ENCODE measurements at places on chromosomes 6 and 20.
A peak's percentile ranks its signal among the peaks of the same experiment; 100 is the strongest.

- H3K27ac ChIP-seq: peak overlapping the region; percentile 75
- H3K4me1 ChIP-seq: peaks cover 28% of the 10 kb centered on the region
- DNase-seq: peak; percentile 90
Observed at GRCh38 chr6:149065658-149066556, 251.6 kb upstream of the TAB2 start.

GRCh38 chr6:139529420-139529819 is 155.0 kb upstream of the CITED2 start:
- H3K4me3 ChIP-seq: no peak overlapping the region
- no peaks in the 10 kb centered on the region for H3K36me3 ChIP-seq
- H3K4me1 ChIP-seq: peaks cover 25% of the 10 kb centered on the region
- no peak for DNase-seq
- H3K27ac ChIP-seq: no peak overlapping the region

- H3K27me3 ChIP-seq: no peaks in the 10 kb centered on the region
- H3K4me1 ChIP-seq: no peaks in the 10 kb centered on the region
- no peak overlapping the region for H3K27ac ChIP-seq
Observed at GRCh38 chr6:40550202-40551101, 36.7 kb downstream of the LRFN2 start.

DNA sequence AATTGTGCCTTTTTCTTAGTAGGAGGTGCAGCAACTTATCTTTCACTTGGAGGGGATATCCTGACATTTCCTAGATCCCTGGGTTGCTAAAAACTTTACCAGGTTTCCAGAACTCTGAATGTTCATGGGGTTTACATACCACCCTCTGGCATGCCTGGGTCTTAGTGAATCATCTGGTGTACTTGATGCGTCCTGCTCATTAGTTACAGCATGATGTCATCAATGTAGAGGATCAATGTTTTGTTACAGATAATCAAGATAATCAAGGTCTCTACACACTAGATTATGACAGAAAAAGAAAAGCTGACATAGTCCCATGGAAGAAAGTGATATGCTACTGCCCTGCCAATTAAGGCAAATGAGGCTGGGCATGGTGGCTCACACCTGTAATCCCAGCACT is 27.0 kb downstream of the FITM2 start:
- H3K27me3 ChIP-seq: no peaks in the 10 kb centered on the region
- H3K36me3 ChIP-seq: no peaks in the 10 kb centered on the region
- H3K4me1 ChIP-seq: no peaks in the 10 kb centered on the region
- DNase-seq: no peak

GRCh38 chr20:23631981-23632710 is 5.6 kb downstream of the CST3 start:
- no peaks in the 10 kb centered on the region for H3K4me1 ChIP-seq
- H3K4me3 ChIP-seq: no peak overlapping the region
- H3K27me3 ChIP-seq: peaks cover 6% of the 10 kb centered on the region
- no peak overlapping the region for H3K27ac ChIP-seq
- H3K36me3 ChIP-seq: no peaks in the 10 kb centered on the region

- no peaks in the 10 kb centered on the region for H3K4me1 ChIP-seq
- H3K27me3 ChIP-seq: no peaks in the 10 kb centered on the region
- H3K36me3 ChIP-seq: no peaks in the 10 kb centered on the region
Observed at GRCh38 chr6:121503589-121503991, 68.1 kb downstream of the GJA1 start.

DNA sequence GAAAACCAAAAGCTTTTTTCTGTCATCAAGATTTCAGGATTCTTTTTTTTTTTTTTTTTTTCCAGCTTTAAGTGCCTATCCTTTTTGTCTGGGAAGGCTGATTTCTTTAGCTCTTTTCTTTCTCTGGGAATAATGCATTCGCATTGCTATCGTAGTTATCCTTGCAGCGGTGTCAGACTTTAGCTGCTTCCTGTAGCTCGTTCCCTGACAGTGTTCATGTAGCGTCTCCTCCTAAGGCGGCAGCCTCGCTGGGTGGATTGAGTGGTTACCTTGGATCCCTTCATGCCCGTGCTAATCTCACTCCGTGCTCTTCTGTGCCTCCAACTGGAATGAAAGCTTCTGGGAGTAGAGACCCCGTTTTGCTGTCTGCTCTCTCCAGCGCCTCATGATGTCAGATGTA is 43.1 kb downstream of the UST start:
- no peak for DNase-seq
- no peak overlapping the region for H3K27ac ChIP-seq
- no peak overlapping the region for H3K4me3 ChIP-seq
- no peaks in the 10 kb centered on the region for H3K4me1 ChIP-seq
- H3K36me3 ChIP-seq: no peaks in the 10 kb centered on the region
- H3K27me3 ChIP-seq: no peaks in the 10 kb centered on the region

GRCh38 chr20:36463212-36464061 is 77.9 kb upstream of the MYL9 start:
- H3K4me3 ChIP-seq: peak overlapping the region; percentile 82
- peaks cover 75% of the 10 kb centered on the region for H3K4me1 ChIP-seq
- DNase-seq: no peak
- H3K36me3 ChIP-seq: no peaks in the 10 kb centered on the region
- H3K27me3 ChIP-seq: no peaks in the 10 kb centered on the region
- peak overlapping the region; percentile 63 for H3K27ac ChIP-seq

- no peaks in the 10 kb centered on the region for H3K36me3 ChIP-seq
- DNase-seq: no peak
- no peak overlapping the region for H3K27ac ChIP-seq
- H3K4me3 ChIP-seq: no peak overlapping the region
- no peaks in the 10 kb centered on the region for H3K4me1 ChIP-seq
Observed at GRCh38 chr6:88268508-88268907, 102.4 kb upstream of the CNR1 start.

DNA sequence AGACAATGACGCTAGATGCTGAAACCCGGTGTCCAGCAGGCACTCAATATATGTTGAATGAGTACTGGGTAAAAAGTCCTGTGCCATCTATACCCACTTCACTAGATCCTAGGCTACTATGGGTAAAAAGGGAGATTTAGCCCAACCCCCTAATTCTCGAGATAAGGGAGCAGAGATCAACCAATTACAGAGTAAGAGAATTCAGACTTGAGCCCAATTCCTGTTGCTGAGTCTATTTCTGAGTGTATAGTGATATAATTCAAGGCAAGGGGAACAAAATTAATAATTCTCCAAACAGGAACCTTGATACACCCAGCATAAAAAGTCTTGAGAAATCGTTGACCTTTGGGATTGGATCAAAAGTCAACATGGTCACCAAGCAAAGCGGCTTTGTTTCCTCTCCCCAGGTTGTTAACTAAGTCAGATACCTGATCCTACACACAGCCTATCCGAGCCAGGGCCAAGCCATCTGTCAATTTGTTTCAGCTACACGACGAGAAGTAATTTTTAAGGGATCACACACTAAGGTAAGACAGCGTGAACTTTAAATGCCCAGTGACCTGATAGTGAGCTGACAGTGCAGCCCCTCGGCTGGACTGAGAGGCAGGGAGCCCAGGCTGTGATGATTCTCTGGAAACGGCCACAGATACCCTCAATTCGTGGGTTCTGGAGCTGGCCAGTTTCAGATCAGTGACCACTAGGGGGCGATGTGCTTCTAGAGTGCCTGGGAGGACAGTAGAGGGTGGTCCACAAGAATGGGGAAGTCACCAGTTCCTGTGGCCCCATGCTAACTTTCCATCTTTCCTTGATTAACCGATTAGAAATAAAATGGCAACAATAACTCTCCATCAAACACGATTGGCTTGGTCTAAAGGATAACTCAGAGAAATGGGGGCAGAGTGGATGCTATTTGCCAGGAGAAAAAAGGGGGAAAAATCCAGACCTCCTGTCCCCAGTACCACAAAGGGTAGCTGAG is 46.2 kb downstream of the SLC22A23 start:
- H3K27ac ChIP-seq: no peak overlapping the region
- H3K27me3 ChIP-seq: no peaks in the 10 kb centered on the region
- peak; percentile 82 for DNase-seq
- H3K4me3 ChIP-seq: no peak overlapping the region
- H3K4me1 ChIP-seq: peaks cover 11% of the 10 kb centered on the region

GRCh38 chr6:106906232-106906631 is 68.3 kb downstream of the CD24 start:
- no peak overlapping the region for H3K4me3 ChIP-seq
- no peaks in the 10 kb centered on the region for H3K36me3 ChIP-seq
- H3K27ac ChIP-seq: no peak overlapping the region

DNA sequence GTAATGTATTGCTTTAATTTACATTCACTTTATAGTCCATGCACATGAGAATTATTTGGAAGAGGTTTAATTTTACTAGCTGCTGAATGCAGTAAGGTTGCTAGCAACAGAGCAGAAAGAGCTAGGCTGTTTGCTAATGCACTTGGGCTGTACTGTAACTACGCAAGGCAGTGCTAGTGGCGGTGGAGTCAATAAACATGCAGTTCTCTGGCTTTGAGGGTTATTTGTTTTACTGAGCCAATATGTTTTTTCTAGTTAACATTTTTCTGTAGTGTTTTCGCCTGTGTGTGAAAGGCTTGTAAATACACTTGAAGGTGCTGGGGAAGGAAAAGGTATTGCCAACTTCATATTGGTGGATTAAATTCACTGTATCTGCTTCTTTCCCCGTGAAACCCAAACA is 112.8 kb downstream of the BTBD3 start:
- H3K4me3 ChIP-seq: no peak overlapping the region
- no peak for DNase-seq
- no peak overlapping the region for H3K27ac ChIP-seq
- no peaks in the 10 kb centered on the region for H3K27me3 ChIP-seq

DNA sequence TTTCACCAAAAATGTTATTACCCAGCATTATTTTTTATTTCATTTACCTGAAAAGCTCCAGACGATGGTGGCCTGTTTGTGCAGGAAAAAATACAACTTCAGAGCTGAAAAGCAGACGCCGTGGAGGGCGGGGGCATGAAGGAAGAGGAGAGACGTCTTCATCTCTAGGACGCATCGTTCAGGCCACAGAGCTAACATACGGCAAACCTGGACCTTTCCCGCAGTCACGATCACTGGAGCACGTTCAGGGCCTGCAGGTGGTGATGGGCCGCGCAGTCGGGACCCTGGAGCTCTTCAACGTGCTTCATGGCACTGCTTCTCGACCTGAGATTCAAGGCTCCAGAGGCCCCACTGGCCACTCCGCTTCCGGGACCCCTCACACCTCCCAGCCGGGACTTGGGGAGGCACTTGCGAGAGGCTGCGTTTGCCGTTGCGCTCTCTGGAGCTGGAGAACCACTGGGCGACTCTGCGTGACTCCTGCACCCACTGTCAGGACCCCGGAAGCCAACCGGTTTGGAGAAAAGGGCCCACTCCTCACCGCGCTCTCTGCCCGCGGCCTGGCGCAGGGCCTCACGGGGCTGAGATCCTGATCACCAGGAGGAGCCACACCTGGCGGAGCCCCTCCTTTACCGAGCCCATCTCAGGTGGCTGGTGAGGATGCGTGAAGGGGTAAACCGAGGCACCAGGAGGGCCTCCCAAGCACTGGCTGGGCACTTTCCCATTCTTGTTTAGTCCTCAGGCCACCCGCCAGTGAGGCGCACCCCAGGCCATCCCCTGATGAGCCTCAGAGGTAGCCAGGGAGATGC is 164.4 kb upstream of the AFDN start:
- no peaks in the 10 kb centered on the region for H3K36me3 ChIP-seq
- no peak for DNase-seq
- no peak overlapping the region for H3K4me3 ChIP-seq
- H3K4me1 ChIP-seq: no peaks in the 10 kb centered on the region
- no peak overlapping the region for H3K27ac ChIP-seq

GRCh38 chr20:9068841-9069663 is at the start of gene PLCB4:
PLCB4 (plus strand) TSS chr20:9069087; CDS start chr20:9307815, 238,728 bp downstream.
- no peak within 1 kb of the TSS for H3K4me3 ChIP-seq
- no peaks in the 10 kb centered on the region for H3K4me1 ChIP-seq
- DNase-seq: no peak

- peaks cover 3% of the 10 kb centered on the region for H3K27me3 ChIP-seq
- no peak overlapping the region for H3K4me3 ChIP-seq
- no peaks in the 10 kb centered on the region for H3K4me1 ChIP-seq
- DNase-seq: no peak
Observed at GRCh38 chr20:43284486-43284885, 94.8 kb upstream of the PTPRT start.

- H3K36me3 ChIP-seq: no peaks in the 10 kb centered on the region
- peaks cover 13% of the 10 kb centered on the region for H3K27me3 ChIP-seq
- no peaks in the 10 kb centered on the region for H3K4me1 ChIP-seq
- no peak overlapping the region for H3K4me3 ChIP-seq
- no peak overlapping the region for H3K27ac ChIP-seq
- DNase-seq: no peak
Observed at GRCh38 chr6:96582436-96582835, 19.5 kb downstream of the FHL5 start.

GRCh38 chr6:139277587-139277986 is 14.2 kb downstream of the TXLNB start:
- peaks cover 12% of the 10 kb centered on the region for H3K4me1 ChIP-seq
- no peak overlapping the region for H3K27ac ChIP-seq
- no peaks in the 10 kb centered on the region for H3K27me3 ChIP-seq

DNA sequence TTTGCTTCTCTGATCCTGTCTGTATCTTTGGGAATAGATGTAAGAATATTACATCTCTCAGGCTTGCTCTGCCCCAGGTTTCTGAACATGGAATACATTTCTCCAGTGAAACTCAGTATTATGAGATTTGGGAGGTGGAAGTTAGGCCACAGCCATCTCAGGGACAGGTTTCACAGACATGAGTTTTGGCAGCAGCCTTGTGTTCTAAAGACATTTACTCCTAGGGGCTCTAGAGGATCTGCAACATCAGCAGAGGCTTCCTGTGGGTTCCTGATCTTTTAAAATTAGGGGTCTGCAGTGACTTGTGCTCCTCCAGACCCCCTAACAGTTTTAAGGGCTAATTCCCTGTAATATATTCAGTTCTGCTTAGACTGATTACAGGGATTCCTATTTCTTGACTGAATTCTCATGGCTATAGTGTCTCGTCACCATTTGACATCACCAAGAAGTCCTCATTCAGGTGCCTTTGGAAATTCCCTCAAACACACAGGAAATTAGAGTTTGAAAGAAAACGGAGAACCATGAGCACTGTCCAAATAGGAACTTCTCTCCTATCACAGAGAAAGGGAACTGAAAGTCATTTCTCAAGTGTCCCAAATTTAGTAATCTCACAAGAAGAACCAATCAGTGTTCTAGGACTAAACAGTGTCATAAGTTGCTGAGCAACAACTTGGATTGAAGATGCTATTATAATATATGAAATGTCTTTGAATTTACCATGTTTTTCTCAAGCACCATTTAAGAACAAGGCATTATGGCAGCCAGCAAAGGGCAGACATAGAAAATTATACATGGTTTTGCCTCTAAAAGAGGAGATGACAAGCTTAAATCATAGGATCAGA is 2.5 kb upstream of the HLA-DRA start:
- no peaks in the 10 kb centered on the region for H3K27me3 ChIP-seq
- DNase-seq: no peak
- peaks cover 7% of the 10 kb centered on the region for H3K4me1 ChIP-seq
- H3K4me3 ChIP-seq: no peak overlapping the region
- H3K27ac ChIP-seq: peak overlapping the region; percentile 75
- no peaks in the 10 kb centered on the region for H3K36me3 ChIP-seq

- peaks cover 11% of the 10 kb centered on the region for H3K36me3 ChIP-seq
- peak overlapping the region; percentile 86 for H3K27ac ChIP-seq
- no peak for DNase-seq
- no peaks in the 10 kb centered on the region for H3K27me3 ChIP-seq
- no peak overlapping the region for H3K4me3 ChIP-seq
- H3K4me1 ChIP-seq: peaks cover 31% of the 10 kb centered on the region
Observed at GRCh38 chr6:151387175-151387970, 4.0 kb downstream of the ZBTB2 start.

- H3K4me3 ChIP-seq: peak overlapping the region; percentile 30
- H3K4me1 ChIP-seq: peaks cover 21% of the 10 kb centered on the region
- peaks cover 5% of the 10 kb centered on the region for H3K27me3 ChIP-seq
- no peak overlapping the region for H3K27ac ChIP-seq
Observed at GRCh38 chr6:33018904-33019303, 9.5 kb upstream of the HLA-DOA start.

All from CD4-positive, alpha-beta T cell (primary cell).